CD4-positive, alpha-beta T cell treated with Interferon alpha-2 for 1 hour (primary cell): ENCODE measurements at places on chromosomes 11 and 22.
A peak's percentile ranks its signal among the peaks of the same experiment; 100 is the strongest.

DNA sequence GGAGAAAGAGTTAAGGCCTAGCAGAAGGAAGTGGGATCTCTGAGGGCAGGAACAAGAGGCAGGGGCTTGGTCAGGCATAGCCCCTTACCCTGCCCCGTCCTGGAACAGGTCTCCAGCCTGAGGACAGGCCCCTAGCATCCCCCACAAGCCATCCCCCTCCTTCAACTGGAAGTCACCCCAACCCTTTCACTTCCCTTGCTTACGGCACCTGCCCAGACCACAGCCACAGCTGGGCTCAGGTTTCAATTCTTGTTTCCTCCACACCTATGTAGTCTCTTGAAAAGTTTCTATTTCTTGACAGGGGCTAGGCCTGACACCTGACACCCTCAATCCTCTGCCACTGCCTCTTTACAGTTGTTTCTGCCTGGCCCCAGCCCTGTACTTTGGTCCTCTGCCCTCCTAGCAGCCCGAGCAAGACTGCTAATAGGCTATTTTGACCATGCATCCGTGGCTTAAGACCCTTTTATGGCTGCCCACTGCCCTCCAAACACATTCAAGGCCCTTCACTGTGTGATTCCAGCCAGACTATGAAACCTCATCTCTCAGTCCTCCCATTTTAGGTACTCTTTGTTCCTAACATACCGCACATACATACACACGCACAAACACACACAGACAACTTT lies 10.9 kb upstream of the FCHSD2 start:
- DNase-seq: peak; percentile 78

GRCh38 chr11:12871788-12872321 lies 137.3 kb upstream of the RASSF10 start:
- DNase-seq: no peak

DNA sequence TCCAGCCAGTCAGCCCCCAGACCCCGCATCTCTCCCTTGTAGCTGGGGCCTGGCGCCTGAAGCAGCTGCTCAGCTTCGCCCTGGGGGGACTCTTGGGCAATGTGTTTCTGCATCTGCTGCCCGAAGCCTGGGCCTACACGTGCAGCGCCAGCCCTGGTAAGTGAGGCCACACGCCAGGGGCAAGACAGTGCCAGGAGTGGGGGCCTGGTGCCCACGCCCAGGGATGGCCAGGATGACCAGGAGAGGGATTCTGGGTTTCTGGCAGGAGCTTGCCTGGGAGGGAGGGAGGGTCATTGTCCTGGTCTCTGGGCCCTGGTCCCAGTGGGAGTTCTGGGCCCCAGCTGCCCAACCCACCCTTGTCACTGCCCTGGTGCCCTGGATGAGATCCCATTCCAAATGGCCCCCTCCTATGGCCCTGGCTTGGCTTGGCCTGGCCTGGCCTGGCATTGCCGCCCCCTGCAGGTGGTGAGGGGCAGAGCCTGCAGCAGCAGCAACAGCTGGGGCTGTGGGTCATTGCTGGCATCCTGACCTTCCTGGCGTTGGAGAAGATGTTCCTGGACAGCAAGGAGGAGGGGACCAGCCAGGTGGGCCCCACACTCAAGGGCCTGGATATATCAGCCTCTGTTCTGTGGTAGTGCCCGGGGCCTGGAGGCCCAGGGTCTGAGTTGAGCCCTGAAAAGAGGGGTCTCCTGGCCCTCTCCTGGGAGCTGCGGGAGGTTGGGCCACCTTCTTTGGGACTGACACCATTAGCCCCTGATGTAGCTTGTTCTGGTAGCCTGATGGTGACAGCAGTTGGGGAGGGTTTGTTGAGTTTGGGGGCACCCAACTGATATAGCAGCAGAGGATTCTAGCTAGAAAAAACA lies 3.7 kb downstream of the SLC39A13 start:
- peak; percentile 64 for DNase-seq

GRCh38 chr11:128648711-128649110 lies 45.2 kb upstream of the FLI1 start:
- DNase-seq: no peak

DNA sequence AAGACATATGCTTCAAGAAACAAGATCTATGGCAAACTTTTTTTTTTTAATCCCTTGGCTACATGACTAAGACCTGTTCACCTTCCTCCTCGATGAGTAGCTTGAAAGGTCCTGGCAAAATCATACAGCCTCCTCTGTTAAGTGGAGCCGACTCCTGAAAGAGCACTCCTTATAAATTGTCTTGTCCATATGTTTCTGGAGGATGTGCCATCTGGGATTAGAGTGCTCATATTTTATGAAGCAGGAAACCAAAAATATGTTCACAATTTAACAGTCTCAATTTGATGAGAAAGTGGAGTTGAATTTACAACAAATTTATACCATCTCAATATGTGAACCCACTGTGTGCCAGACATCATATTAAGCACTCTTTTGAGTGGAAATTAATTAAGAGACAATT lies 912.1 kb upstream of the FAT3 start:
- DNase-seq: no peak

GRCh38 chr11:94545264-94546161 lies 1.8 kb downstream of the FUT4 start:
- DNase-seq: no peak

DNA sequence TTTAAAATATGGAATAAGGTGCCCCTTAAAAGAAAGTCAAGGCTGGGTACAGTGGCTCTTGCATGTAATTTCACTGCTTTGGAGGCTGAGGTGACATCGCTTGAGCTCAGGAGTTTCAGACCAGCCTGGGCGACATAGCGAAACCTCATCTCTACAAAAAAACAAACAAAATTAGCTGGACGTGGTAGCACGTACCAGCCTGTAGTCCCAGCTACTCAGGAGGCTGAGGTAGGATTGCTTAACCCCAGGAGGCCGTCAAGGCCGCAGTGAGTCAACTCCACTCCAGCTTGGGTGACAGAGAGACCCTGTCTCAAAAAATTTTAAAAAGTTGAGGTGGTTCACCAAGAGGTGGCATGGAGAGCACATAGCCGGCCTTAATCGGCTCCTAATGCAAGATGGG lies 17.7 kb upstream of the ADORA2A start:
- no peak for DNase-seq

DNA sequence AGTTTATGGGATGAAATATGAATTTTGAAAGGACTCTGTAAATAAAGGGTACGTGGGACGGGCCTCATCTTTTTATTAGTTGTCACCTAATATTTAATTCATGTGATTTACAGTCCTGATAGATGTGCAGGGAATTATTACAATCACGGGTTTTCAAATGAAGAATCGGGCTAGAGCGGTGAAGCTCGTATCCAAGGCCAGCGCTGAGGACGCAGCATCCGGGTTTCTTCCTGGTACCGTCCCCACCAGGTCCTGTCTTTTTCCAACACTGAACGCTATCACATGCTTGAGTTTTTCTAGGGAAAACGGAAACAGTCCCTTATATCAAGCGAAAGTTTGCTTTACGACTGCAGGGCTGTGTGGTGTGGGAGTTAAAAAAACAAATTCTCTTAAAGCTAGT lies 787 bp downstream of the SMDT1 start:
- DNase-seq: no peak

- DNase-seq: no peak
Measured at GRCh38 chr11:83200035-83200434, 6.5 kb downstream of the ANKRD42 start.

- DNase-seq: no peak
Measured at GRCh38 chr11:11967669-11968510, 40.5 kb downstream of the DKK3 start.

- no peak for DNase-seq
Measured at GRCh38 chr11:72778535-72779494, 15.0 kb downstream of the STARD10 start.

DNA sequence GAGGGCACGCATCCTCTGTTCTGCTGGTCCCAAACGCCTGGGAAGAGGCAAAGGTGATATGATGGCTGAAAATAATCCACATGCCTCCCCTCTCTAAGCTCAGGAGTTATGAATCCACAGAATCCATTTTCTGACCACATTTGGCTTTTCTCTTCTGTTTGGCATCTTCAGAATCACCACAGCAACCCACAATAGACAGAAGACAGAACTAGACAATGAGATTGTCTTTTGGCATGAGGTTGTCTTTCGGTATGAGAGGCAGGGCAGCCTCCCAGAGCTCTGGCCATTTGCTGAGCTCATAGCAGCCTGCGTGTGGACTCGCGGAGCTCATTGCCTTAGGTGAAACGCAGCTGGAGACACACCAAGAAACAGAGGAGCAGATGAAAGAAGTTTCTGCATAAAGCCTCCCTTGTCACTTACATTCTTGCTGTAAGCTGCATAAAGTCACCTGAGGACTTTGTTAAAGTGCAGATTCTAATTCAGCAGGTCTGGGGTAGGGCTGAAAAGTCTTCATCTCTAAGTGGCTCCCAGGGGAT lies 868.0 kb downstream of the NTM start:
- no peak for DNase-seq

GRCh38 chr11:123544631-123545375 lies 109.6 kb downstream of the SCN3B start:
- DNase-seq: no peak

GRCh38 chr11:90310210-90310609 lies 87.4 kb upstream of the CHORDC1 start:
- DNase-seq: no peak

GRCh38 chr22:30318799-30319419 lies 7.8 kb downstream of the TBC1D10A start:
- no peak for DNase-seq

GRCh38 chr11:108781946-108782345 lies 117.1 kb downstream of the DDX10 start:
- DNase-seq: no peak

DNA sequence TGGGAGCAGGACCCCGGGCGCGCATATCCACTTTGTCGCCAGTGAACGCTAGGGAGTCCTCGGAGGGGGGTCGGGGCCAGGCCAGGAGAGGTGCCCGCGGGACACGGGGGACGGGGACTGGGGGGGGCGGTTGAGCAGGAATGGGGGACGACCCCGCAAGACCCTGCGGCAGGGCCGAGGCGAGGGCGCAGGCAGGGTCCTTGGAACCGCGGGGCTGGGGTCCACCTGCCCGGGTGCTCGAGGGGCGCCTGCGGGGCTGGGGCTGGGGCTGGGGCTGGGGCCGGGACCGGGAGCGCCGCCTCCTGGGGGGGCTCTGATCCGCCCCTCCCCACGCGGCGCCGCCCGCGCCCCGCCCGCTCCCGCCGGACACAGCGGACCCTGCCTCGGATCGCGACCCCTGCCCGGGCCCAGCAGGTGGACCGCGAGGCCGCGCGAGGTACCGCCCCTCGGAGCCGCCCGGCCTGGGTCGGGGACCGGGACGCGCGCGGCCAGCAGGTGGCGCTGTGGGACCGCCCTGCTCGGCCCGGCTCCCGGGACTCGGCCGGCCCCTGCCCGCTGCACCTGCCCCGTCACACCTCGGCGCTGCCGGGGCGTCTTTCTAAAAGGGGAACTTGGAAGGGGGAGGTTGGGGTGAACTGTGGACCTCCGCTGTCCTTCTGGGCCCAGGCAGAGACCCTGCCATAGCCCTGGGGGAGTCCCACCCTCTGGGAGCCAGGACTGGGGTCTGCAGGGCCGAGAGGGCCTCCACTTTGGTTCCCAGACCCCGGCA lies 11.0 kb downstream of the CRELD2 start:
- DNase-seq: peak; percentile 77

DNA sequence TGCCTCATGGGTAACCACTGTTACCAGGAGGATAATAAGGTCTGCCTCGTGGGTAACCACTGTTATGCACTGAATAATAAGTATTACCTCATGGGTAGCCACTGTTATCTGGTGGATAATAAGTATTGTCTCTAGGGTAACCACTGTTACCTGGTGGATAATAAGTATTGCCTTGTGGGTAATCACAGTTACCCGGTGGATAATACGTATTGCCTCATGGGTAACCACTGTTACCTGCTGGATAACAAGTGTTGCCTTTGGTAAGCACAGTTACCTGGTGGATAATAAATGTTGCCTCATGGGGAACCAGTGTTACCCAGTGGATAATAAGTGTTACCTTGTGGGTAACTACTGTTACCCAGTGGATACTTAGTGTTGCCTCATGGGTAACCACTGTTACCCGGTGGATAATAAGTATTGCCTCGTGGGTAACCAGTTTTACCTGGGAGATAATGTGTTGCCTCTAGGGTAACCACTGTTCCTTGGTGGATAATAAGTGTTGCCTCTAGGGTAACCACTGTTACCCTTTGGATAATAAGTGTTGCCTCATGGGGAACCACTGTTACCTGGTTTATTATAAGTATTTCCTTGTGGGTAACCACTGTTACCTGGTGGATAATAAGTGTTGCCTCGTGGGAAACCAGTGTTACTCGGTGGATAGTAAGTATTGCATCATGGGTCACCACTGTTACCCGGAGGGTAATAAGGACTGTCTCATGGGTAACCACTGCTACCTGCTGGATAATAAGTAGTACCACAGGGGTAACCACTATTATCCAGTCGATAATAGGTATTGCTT lies 10.6 kb upstream of the NXPE4 start:
- no peak for DNase-seq

GRCh38 chr11:114215428-114215827 lies 80.8 kb upstream of the NNMT start:
- no peak for DNase-seq

GRCh38 chr22:30832407-30832987 lies 136.1 kb downstream of the MORC2 start:
- no peak for DNase-seq

GRCh38 chr11:78227921-78228320 lies 39.2 kb downstream of the USP35 start:
- DNase-seq: no peak

DNA sequence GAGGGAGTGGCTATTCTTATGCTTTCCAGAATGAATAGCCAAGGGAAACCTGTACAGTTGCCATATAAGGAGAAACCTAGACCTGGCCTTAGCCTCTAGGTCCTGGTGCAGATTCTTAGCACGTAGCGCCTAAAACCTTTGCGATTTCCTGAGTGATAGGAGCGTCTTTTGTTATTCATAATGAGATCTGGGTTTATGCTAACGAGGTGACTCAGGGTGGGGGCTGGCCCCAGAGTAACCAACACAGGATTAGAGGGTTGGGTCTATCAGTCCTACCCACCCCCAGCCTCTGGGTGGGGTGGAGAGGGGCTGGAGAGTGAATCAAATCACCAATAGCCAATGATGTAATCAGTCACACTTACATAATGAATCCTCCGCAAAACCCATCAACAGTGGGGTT lies 73.4 kb upstream of the PARVG start:
- DNase-seq: no peak

GRCh38 chr22:30001459-30001858 lies 78.8 kb upstream of the HORMAD2 start:
- DNase-seq: no peak

DNA sequence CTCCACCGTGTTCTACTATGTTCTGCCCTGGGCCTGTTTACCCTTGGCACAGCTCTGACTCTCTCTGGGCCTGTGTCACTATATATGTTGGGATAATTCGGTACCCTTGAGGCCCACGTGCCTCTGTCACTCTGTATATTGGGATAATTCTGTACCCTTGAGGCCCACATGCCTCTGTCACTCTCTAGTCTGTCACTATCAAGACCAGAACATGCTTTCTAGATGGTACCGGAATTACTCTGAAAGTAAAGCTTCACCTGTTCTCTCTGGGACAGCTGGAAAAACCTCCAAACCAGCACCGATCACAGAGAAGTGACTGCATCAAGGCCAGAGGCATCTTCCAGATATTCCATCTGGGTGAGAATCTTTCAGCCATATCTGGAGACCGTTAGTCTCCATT lies 9.3 kb upstream of the FCHSD2 start:
- DNase-seq: no peak
